ENCODE measurements at places on chromosomes 7 and 10.

DNA sequence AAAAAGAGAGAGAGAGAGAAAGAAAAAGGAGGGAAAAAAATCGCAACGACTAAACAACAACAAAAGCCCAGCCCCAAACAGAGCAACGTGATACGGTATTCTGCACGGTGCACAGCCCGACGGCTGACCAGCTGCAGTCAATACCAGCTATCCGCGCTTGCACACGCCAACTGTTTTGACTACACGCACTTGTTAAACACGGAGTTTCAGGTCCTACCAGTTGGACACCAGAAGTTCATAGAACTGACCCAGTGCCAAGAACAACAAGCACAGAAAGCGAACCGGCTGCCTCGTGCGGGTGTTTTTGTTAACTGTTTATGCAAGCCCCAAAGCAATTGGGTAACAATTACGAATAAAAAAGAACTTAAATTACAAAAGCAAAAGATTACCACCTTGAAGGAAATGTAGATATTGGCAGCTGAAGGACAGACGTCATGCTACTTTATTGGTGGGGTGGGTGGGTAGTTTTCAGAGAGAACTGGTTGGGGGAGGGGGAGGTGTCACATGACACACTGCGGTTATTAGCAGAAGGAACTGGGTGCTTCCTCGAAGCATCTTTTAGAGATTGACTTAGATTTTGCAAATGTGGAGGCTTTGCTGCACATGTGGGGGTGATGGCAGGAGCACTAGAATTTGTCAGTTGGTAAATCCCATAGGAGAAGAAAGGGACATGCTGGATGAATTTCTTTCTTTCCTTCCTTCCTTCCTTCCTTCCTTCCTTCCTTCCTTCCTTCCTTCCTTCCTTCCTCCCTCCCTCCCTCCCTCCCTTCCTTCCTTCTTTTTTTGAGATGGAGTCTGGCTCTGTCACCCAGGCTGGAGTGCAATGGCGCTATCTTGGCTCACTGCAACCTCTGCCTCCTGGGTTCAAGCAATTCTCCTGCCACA lies 110.6 kb upstream of the EFCAB10 start:
- DNase-seq, result peak; percentile 78

GRCh38 chr7:47092336-47092735 lies 489.6 kb downstream of the TNS3 start:
- no peak for DNase-seq

DNA sequence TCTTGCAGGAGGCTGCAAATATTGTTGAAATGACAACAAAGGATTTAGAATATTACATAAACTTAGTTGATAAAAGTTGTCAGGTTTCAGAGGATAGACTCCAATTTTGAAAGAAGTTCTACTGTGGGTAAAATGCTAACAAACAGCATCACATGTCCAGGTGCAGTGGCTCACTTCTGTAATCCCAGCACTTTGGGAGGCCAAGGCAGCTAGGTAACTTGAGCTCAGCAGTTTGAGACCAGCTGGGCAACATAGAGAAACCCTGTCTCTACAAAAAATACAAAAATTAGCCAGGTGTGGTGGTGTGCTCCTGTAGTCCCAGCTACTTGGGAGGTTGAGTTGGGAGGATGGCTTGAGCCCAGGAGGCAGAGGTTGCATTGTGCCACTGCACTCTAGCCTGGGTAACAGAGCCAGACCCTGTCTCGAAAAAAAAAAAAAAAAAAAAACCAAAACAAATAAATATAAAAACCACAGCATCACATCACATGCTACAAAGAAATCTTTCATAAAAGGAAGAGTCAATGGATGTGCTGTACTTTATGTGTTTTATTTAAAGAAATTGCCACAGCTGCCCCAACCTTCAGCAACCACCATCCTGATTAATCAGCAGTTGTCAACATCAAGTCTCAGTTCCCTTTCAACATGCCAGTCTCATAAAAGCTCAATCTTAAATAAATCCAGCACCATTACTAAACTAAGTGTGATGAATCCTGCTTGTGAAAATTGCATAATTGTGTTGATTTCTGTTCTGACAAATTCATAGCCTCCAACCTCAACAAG lies 83.2 kb upstream of the MBL2 start:
- DNase-seq, result no peak

DNA sequence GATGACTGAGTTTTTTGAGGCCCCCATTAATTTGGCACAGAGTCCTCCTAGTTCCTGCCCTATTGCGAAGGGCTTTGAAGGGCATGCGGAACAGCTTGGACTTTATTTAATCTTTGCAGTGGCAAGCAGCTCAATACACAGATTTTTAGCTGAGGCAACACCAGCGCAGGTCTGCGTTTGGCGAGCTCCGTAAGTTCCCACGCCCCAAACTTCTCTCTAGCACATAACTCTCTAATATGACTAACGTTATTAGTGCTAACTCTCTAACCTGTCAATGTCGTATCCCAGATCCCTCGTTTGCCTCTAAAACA lies 366 bp upstream of the TAF3 start:
- DNase-seq, result no peak

- no peak for DNase-seq
Measured at GRCh38 chr7:80960244-80960795, 41.5 kb upstream of the SEMA3C start.

DNA sequence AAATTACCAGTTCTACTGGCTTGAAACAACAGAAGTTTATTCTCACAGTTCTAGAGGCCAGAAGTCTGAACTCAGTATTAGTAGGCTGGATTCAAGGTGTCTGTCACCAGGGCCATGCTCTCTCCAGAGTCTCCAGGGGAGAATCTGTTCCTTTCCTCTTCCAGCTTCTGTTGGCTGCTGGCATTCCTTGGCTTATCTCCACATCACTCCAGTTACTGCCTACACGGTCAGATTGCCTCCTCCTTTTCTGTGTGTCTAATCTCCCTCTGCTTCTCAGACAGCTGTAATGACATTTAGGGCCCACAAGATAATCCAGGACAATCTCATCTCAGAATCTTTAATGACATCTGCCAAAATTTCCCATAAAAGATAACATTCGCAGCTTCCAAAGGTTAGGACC lies 36.6 kb downstream of the MAPK8 start:
- DNase-seq, result no peak

DNA sequence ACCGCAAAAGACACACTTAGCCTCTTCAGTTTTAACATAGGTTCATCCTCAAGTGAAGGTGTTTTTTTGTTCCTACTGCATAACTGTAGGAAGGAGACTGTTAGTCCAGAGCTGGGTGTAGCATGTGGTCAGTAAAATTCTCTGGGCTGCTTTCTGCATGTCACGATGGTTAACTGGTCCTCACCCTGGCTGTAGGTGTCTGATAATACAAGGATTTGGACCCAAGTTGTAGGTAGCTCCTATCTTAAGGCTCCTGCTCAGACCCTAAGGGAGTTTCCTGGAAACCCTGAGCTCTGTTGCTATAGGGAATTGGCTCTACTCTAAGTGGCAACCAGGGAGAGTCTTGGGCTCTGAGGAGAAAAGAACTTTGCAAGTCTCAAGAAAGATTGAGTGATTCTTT lies 112.9 kb downstream of the SAMD9 start:
- no peak for DNase-seq

DNA sequence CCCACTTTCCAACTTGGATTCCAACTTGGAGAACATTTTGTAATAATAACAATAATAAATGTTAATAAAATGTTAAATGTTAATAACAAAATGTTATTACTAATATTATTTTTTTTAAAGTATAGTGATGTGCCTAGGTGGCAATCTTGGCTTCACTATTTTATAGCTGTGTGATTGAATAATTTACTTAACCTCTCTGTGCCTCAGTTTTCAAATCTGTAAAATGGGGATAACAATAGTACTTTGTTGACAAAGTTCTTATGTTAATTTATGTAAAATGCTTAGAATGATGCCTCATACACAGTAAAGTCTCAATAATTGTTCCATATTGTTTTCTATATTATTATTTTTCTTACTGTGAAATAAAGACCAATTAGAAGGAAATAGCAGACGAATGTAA lies 23.3 kb upstream of the TMEM26 start:
- no peak for DNase-seq

DNA sequence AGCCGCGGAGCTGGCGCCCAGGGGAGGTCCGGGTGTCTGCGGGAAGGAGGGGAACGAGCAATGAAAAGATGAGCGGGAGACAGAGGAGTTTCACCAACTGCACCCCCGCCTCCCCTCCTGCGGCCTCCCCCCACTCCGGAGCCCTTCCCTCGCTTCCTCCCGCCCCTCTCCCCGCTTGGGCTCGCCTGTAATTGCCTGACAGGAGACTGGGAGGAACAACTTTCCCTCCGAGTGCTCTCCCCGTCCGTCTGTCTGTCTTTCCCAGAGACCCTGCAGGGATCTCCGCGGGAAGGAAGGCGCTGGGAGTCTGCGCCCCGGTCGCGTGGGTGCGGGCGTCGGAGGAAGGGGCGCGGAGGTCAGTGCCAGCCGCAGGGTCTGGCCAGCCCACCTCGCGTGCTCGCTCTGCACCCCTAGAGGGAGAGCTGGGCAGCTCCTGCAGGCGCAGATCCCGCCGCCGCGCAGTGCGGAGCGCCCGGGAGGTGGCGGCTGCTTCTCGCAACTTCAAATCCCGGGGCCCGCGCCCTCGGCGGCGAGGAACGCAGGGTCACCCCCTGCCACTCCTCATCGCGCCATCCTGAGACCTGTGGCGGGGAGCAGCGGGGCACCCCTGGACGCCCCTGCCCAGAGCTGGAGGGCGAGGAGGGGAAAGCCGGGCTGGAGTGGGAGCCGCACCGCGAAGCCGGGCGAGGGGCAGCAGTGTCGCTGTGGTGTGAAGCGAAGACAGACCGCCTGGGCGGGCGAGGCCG lies 511 bp upstream of the NRP1 start:
- DNase-seq, result peak; percentile 75

DNA sequence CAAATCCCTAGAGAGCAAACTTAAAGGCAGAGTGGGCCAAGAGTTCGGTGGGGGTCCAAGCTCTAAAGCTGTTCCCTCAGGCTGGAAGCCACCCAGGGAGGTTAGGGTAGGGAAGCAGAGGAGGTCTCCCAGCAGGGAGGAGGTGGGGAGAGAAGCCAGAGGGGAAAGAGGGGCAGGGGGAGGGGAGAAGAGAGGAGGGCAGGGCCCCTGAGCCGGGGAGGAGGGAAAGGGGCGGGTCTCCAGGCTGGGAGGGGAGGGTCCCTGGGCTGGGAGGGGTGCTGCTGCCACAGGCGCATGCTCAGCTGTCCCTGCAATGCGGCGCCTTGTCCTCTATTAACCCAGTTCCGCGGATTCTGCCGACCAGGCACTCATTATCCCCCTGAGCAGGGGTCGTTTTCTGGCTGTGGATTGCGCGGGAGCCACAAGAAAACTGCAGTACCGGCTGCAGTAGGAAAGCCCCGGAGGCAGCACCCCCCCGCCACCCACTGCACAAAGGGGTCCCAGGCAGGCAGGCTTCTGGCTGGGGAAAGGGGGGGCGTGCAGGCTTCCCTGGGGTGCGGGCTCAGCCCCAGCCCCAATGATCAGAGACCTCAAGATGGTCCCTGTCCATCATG lies 49.3 kb downstream of the CAMK2B start:
- no peak for DNase-seq

- DNase-seq, result no peak
Measured at GRCh38 chr10:2202401-2202800, 465.1 kb upstream of the ADARB2 start.

GRCh38 chr10:23157691-23158369 lies 34.3 kb upstream of the PTF1A start:
- peak; percentile 2 for DNase-seq

DNA sequence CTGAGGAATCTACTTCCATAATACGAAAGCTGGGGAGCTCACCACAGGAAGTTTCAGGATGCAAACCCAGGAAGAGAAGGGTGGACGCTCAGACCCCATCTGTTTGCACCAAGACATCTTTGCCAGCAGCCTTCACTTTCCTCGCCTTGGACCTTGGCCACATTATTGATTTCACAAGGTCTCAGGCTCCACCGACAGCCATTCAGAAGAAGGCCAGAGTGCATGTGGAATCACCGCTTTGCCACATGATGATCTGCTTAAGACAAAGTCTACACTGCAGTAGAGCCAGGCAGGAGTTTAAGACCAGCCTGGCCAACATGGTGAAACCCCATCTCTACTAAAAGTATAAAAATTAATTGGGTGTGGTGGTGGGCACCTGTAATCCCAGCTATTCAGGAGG lies 60.0 kb downstream of the LYZL1 start:
- DNase-seq, result no peak

DNA sequence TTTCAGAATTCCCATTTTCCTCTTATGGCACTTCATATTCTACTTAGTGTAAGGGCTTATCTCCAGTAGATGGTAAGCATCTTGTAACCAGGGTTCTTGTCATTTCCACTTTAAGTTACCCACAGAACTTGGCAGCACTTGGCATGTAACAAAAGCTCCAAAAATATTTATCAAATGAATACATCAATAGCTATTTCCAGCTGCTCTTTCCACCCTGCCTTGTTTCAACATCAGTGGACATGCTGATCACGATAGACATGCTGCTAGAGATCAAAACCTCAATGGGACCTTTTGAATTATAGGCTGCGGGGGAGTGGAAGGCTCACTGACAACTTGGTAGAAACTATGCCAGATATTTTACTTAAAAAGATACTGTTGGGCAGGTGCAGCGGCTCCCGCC lies 32.9 kb downstream of the HOXA1 start:
- DNase-seq, result no peak

- DNase-seq, result no peak
Measured at GRCh38 chr7:4189131-4189570, 492.9 kb upstream of the FOXK1 start.

DNA sequence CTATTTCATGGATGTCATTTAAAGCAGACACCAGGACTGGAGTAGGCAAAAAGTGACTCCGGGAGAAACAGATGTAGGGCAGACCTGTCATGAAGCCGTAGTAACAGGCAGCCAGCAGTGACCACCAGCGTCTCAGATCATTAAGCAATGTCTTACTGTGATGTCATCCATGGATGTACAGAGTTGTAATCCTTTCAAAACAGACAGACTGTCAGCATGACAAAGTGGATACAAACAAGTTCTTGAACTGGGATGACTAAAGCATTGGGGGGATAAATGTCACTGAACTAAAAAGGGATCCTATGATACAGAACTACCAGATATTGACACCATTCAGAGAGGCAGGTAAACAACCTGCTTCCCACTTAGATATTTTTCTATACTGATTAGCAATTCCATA lies 675.5 kb downstream of the PARD3 start:
- no peak for DNase-seq

DNA sequence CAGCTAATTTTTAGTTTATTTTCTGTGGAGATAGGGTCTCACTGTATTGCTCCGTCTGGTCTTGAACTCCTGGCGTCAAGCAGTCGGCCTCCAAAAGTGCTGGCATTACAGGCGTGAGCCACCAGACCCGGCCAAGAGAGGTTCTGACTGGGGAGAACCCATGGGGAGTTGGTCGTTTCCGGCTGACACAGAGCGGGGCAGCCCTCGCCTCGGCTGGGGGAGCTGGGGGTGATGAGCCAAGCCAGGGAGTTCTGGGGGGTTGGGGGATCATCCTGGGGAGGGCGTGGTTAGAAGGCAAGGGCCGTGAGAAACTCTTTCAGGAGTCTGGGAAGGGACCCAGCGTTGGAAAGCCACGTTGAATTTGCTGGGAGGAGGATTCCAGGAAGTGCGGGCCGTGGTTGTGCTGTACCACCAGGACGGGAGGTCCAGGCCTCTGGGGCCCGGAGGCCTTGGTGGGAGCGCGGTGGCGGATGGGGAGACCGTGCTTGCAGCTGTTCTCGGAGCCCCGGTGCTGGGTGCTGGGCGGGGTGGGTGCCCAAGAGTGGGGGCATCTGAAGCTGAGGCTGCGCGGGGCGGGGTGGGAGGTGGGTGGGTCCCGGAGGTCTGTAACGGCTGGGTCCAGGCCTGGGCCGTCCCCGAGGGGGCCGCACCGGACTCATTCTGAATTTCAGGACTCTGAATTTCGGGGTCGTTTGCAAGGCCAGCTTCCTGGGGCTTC lies 8.4 kb upstream of the ZNF853 start:
- no peak for DNase-seq

- no peak for DNase-seq
Measured at GRCh38 chr10:93826355-93826754, 67.4 kb upstream of the SLC35G1 start.

- DNase-seq, result peak; percentile 98
Measured at GRCh38 chr7:47453093-47454061, 128.5 kb downstream of the TNS3 start.
